Kidney glomerular epithelial cell (primary cell): ENCODE measurements at places on chromosomes 6 and 20.

- DNase-seq: no peak
Observed at GRCh38 chr6:10426781-10427279, 12.0 kb upstream of the TFAP2A start.

GRCh38 chr6:170473301-170473717 is 79.8 kb downstream of the PSMB1 start:
- no peak for DNase-seq

GRCh38 chr20:42656130-42656529 is 533.6 kb downstream of the PTPRT start:
- no peak for DNase-seq

DNA sequence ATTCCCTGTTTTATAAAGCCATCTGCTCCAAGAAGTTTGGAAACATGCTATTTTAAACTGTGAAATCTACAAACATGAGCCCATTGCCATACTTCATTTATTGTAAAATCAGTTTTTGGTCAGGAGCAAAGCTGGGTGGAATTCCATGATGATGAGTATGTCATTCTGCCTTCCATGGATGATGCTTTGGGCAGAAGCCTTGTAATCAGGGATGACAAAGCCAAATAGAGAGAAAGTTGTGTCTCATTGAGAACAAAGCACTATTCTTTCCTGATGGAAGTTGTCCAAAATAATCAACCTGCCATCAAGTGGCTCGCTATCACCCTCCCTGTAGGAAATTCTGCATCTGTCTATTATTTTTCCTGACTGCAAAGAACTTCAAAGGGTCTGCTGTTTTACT is 313.0 kb upstream of the DEFB112 start:
- DNase-seq: no peak

- no peak for DNase-seq
Observed at GRCh38 chr6:147675281-147675680, 166.8 kb downstream of the SAMD5 start.

GRCh38 chr20:11437611-11438380 is 479.9 kb upstream of the BTBD3 start:
- no peak for DNase-seq

DNA sequence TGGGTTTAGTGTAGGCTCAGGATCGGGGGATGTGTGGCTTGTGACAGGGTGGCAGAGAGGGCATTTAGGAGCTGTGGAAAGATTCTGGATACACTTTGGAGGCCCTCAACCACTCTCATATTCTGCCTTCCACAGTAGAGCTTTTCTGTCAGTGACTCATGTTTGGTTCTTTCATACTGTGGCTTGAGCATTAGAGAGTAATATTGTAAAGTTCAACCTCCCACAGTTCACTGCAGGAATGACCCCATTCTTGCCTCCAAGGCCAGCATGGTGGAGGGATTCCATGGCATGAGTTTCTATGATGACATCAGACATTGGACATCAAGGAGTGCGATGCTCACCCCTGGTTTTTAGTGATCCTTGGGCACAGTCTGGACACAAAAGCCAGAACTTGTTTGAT is 50.9 kb downstream of the DTD1 start:
- peak; percentile 15 for DNase-seq
